ENCODE measurements at places on chromosomes 1 and 21. TPM values are rescaled to one million over a fixed set of nuclear protein-coding genes. Genes with fewer than 3 reads are reported as not detected.

The ZBTB37 gene
- polyA plus RNA-seq: 1.3 TPM

The OMA1 gene
- 10.6 TPM for polyA plus RNA-seq

The CLDN17 gene
- 6.5 TPM for polyA plus RNA-seq

The RNU1-4 gene
- not detected for polyA plus RNA-seq

The SNX7 gene
- polyA plus RNA-seq: 2.7 TPM

The FDPS gene
- polyA plus RNA-seq: 241 TPM

The KRTAP19-3 gene
- polyA plus RNA-seq: not detected

The RGS1 gene
- polyA plus RNA-seq: 4.7 TPM

The KCNQ4 gene
- polyA plus RNA-seq: 1.9 TPM

The ETV3L gene
- polyA plus RNA-seq: not detected

The FCGR3B gene
- 0.04 TPM for polyA plus RNA-seq

The SPATA6 gene
- 1.3 TPM for polyA plus RNA-seq

The IPP gene
- 5.2 TPM for polyA plus RNA-seq

The ADAMTS1 gene
- polyA plus RNA-seq: 5.2 TPM

The SERPINC1 gene
- not detected for polyA plus RNA-seq

The AKIRIN1 gene
- 18.2 TPM for polyA plus RNA-seq

The POU3F1 gene
- polyA plus RNA-seq: 1.4 TPM

The SH3BGR gene
- polyA plus RNA-seq: 4.9 TPM

The ACTL8 gene
- not detected for polyA plus RNA-seq

The ACAP3 gene
- 47.7 TPM for polyA plus RNA-seq

The WDR64 gene
- polyA plus RNA-seq: not detected

The KCNJ15 gene
- 4.2 TPM for polyA plus RNA-seq
